ENCODE measurements at places on chromosomes 4 and X. TPM values are rescaled to one million over a fixed set of nuclear protein-coding genes. Genes with fewer than 3 reads are reported as not detected.
A peak's percentile ranks its signal among the peaks of the same experiment; 100 is the strongest.

DNA sequence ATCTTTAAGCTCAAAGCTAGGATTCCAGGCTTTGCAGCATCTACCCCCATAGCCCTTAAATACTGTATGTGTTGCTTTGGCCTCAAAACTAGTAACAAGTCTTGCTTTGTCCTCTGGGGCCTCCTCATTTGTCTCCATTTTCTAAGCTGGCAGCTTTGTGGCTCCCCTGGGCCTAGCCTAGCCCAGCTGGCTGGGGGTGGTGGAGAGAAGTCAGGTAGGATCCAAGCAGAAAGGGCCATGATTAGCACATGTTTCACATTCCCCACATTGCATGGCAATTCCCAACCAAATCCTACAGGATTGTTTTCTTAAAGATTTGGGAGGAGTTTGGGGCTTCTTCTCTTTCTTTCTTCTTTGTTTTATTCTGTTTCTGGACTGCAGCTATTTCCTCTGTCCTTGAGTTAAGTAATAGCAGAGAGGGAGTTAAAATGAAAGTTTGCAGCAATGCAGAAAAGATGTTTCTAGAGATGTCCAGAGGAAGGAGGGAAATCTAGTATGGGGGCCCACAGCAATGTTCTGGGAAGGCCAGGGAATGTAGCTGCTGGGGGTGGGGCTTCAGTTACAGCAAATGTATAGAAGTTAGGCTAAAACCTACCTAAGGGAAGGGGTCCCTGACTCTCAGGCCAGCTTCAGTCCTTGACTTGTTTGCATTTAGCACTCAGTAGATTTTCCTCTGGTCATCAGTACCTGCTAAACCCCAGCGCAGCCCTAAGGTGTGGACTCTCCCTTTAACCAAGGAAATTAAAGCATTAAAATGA lies 92.1 kb downstream of the SHROOM4 start:
- peak; percentile 52 for DNase-seq

DNA sequence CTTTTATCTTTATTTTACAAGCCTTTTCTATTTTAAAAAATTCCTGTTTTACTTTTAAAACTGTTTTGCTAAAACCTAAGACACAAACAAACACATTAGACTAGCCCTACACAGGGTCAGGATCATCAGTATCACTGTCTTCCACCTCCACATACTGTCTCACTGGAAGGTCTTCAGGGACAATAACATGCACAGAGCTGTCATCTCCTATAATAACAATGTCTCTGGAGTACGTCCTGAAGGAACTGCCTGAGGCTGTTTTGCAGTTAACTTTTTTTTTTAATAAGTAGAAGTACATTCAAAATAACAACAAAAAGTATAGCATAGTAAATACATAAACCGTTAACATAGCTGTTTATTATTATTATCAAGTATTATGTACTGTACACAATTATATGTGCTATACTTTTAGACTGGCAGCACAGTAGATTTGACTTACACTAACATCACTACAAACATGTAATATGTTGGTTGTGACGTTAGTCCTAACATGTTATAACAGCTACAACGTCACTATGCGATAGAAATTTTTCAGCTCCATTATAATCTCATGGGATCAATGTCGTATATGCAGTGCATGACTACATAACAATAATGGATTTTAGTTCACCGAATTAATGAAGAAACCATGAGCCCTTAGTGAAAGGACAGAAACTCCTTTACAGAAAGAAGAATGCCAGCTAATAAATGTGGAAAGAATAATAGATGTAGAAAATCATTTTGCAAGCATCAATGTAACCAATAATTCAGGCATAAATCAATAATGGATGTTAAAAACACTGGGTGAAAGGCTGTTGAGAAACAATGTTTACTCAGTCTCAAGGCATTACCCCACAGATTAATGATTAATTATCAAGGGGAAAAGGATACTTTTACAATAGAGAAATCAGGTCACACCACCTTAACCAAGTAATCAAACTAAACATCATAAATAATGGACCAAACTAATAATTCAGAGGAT lies 49.2 kb downstream of the FBXW7 start:
- DNase-seq, result peak; percentile 4

- DNase-seq, result no peak
Measured at GRCh38 chr4:173565281-173565680, 35.3 kb upstream of the HAND2 start.

The COX7B gene
- 673 TPM for total RNA-seq

DNA sequence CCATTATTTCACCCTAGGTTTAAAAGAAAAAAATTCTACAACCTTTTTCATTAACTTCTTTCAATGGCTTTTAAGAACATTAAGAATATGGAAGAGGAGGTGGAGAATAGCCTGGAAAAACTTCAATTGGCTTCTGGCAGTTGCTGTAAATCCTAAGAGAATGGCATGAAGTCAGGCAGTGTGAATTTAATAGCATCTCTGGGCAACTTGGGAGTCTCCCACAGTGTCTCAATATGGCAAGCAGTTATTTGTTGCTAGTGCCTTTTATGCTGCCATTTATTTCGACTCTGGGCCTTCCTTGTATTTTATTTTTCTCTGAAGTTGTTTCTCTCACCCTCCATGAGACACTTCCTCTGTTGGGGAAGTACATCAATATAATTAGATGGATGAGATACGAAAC lies 322.1 kb downstream of the CBLL2 start:
- no peak for DNase-seq

DNA sequence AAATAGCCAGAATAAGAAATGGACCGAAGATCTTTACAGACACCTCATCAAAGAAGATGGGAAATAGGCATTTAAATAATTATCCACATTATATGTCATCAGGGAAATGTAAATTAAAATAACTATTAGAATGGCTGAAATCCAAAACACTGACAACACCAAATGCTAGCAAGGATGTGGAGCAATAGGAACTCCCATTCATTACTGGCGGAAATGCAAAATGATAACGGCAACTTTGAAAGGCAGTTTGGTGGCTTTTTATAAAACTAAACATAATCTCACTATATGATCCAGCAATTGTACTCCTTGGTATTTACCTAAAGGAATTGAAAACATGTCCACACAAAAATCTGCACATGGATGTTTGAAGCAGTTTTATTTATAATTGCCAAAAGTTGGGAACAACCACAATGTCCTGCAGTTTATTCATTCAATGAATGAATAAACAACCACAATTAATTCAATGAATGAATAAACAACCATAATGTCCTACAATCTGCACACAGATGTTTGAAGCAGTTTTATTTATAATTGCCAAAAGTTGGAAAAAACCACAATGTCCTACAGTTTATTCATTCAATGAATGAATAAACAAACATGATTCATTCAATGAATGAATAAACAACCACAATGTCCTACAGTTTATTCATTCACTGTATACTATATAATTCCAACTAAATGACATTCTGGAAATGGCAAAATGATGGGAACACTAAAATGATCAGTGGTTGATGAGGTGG lies 117.6 kb upstream of the PCDH18 start:
- no peak for DNase-seq

GRCh38 chr4:153530284-153530999 lies 64.3 kb downstream of the TMEM131L start:
- no peak for DNase-seq

GRCh38 chrX:128365492-128365891 lies 313.3 kb upstream of the ACTRT1 start:
- DNase-seq, result no peak

The PDE6B gene
- not detected for total RNA-seq

DNA sequence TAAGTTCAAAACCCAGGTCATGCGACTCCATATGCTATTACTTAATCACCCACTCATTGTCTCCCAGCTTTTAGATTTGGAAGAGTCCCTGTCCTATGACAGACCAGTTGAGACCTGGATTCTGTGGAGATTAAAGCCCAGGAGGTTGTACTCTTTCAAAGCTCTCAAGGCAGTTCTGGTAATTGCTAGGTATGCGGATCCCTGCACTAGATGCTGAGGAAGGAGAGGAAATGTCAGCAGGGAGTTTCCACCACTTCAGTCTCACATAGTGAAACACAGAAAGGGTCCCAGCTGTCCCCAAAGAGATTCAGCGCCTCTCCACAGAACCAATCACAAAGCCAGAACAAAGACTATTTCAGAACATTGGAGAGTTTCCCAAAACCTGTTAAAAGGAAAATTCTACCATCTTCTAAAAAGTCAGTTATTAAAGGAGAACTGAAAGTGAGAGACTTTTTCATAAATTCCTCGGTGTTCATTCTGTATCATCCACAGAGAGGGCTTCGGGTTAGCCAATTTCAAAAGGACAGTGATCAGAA lies 53.4 kb downstream of the IRF2 start:
- no peak for DNase-seq

The MAGEA11 gene
- total RNA-seq, result not detected

The TRIM61 gene
- total RNA-seq, result not detected

The PTTG2 gene
- not detected for total RNA-seq

- no peak for DNase-seq
Measured at GRCh38 chrX:131187206-131187605, 101.9 kb downstream of the IGSF1 start.

The CDKL2 gene
- total RNA-seq, result 0.78 TPM

DNA sequence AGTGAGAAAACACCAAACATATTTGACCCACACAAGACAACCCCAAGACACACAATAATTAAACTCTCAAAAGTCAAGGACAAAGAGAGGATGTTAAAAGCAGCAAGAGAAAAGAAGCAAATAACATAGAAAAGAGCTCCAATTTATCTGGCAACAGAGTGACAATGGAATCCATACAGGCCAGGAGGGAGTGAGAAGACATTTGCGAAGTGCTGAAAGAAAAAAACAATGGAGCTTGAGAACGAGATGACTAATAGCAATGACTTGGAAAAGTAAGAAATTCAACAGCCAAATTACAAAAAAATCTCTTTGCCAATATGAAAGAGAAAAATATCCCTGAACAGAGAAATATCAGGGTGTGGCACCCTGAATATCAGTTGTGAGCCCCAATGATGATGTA lies 61.6 kb downstream of the MAD2L1 start:
- DNase-seq, result no peak

The ASB9 gene
- total RNA-seq, result 1.4 TPM

DNA sequence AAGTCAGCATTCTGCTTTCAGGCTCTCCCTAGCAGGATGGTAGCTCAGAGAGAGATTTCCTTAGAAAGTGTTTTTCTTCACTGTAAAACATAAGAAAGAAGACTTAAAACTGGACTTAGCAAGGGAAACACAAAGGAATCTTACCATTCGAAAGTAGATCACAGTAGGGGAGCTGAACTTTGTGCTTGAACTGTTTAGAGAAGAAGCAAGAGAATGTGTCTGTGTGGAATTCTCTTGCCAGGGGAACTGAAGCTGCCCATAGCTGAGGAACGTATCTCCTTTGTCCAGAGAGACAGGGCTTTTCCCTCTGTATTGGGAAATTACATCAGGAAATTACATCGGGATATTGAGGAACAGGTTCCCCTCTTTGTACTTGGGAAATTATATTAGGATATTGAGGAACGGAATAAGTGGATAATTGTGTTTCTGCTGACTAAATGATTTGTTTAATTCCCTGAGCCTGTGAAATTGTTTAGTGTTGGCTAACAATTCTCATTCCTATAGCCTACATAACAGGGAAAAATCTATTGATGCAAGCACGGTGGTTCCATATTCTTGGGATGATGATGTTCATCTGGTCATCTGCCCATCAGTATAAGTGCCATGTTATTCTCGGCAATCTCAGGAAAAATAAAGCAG lies 21.2 kb downstream of the SRD5A3 start:
- no peak for DNase-seq

The CFAP99 gene
- not detected for total RNA-seq

The ADAMTS3 gene
- total RNA-seq, result 0.81 TPM

- DNase-seq, result no peak
Measured at GRCh38 chrX:143635915-143636314, at the start of gene SLITRK4. TSS of gene SLITRK4 (minus strand) at chrX:143636101. CDS start at chrX:143631108, 4,993 bp downstream.

- DNase-seq, result peak; percentile 69
Measured at GRCh38 chrX:1468250-1468772, 15.6 kb upstream of the ASMTL start.

The NEUROG2 gene
- total RNA-seq, result 0.03 TPM

The VCX2 gene
- total RNA-seq, result not detected

DNA sequence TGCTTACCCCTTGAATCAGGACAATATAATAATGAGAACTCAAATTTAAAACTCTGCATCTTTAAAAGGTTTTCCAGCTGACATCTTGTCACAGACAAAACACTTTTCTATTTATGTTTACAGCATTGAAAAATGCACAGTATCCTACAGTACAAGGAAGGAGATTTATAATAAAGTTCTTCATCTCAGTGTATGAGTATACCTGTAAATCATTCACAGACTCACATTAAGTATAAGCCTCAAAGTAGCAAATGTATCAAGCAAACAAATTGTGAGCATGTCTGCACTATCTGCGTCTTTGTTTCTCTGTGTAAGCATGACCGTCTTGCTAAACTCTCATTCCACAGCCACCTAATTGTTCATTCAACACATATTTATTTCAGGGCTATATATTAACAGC lies 52.8 kb downstream of the PPP1R2C start:
- DNase-seq, result no peak

DNA sequence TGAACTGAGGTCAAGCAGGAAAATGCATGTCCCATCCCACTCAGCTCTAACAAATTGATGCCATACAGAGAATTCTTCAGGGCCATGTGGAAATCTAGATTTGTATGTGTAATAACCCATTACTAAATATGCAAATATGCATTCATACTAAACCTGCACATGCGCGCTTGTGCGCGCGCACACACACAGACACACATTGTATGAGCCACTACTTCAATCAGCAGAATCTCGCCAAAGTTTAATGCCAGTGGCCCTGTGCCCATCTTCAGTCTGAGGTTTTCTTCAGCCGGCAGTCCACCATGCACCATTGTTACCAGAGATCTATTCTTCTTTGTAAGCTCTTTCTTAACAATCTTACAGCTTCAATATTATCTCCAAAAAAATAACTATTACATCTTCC lies 276.4 kb downstream of the PDGFC start:
- DNase-seq, result no peak

GRCh38 chr4:42638993-42639392 lies 17.9 kb downstream of the ATP8A1 start:
- no peak for DNase-seq

DNA sequence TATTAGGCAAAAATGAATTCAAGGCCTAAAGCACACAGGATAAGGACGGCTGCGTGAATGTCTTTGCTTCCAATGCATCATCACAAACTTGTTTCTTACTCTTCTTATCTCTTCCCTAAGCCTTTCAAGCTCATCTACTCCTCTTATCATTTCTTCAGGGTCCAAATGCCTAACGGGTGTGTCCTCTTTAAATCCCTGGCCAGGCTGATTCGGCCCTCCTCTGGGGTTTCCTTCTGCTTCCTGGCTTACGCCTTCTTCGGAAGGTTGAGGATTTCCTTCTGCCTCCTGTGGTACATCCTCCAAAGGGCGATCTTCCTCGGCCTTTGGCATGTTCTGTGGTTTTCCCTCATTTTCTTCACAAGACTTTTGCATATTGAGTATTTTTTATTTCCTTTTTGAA lies 1.3 kb downstream of the TCEAL8 start:
- DNase-seq, result no peak

- no peak for DNase-seq
Measured at GRCh38 chr4:36601864-36602495, 320.6 kb downstream of the DTHD1 start.

DNA sequence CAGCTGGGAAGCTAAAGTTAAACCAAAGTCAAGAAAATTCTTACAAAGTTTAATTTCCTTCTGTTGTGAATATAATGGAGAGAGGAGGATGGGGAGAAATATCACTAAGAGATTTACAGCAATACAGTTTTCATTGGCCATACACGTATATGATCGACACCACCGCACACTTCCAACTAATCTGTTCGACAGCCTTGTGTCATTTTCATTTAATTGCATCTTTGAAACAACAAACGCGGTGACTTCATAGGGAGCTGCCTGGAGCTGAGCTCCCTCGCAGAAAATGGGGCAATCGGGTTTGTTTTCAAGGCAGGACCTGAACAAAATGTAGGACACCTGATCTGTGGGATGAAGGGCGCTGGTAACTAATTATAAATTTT lies 1.3 kb downstream of the PTPN13 start:
- DNase-seq, result no peak

- no peak for DNase-seq
Measured at GRCh38 chr4:153931804-153932203, 142.9 kb upstream of the SFRP2 start.

Measured in SJSA1 (cell line).